Right renal cortex interstitium (tissue), 3 donors: ENCODE measurements at places on chromosomes 5 and 9.
A peak's percentile ranks its signal among the peaks of the same experiment; 100 is the strongest.

DNA sequence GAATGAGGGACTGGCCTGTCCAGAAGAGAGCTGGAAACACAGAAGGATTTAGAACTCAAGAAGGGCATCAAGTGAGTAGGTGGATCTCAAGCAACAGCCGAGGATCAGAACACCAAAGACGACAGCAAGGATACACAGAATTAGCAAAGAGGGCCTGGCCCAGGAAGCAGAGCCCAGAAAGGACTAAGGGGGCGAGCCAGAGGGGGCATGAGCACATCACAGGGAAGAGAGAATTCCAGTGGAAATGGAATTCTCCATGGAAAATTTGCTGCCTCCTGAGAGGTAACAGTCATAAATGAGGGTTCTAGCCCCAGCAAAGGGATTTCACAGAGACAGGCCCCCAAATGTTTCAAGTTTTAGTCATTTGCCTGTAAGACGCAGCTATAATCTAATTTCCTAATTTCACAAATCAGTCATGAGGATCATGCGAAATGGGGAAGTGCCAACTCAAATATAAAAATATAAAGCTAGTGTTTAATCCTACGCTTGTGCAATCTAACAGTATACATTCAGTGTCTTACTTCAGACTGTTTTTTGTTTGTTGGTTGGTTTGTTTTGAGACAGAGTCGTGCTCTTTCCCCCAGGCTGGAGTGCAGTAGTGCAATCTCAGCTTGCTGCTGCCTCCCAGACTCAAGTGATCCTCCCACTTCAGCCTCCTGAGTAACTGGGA lies 46.7 kb downstream of the FNBP1 start:
- no peak for DNase-seq

GRCh38 chr9:42388146-42388690 lies 204.8 kb downstream of the SPATA31A6 start:
- no peak for DNase-seq

GRCh38 chr9:128504485-128505413 lies at the start of gene GLE1:
Gene GLE1 (plus strand): TSS chr9:128504719. CDS start chr9:128504806, 87 bp downstream.
- peak; percentile 84 for DNase-seq

GRCh38 chr9:82105729-82106128 lies 117.2 kb downstream of the SPATA31D1 start:
- no peak for DNase-seq

DNA sequence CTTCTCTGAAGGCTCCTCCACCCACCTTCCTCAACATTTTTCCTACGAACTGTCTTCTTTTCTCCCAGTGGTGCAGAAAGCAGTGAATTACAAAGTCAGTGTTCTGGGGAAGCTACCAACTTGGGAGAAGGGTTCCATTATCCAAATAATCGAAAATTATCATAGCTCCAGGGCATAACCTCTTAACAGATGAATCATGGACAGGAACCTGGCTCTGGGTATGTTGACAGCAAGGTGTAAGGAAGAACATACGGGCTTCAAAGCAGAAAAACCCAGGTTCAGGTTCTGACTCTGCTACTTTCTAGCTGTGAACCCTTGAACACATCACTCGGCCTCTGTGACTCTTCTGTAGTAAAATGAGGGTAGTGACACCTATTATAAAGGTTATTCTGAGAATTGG lies 351.3 kb downstream of the ENC1 start:
- no peak for DNase-seq

- no peak for DNase-seq
These were observed 483 bp downstream of the FBXL7 start for GRCh38 chr5:15500325-15501001.

- DNase-seq = no peak
These were observed 99.6 kb upstream of the PHYKPL start for GRCh38 chr5:178332210-178332641.

DNA sequence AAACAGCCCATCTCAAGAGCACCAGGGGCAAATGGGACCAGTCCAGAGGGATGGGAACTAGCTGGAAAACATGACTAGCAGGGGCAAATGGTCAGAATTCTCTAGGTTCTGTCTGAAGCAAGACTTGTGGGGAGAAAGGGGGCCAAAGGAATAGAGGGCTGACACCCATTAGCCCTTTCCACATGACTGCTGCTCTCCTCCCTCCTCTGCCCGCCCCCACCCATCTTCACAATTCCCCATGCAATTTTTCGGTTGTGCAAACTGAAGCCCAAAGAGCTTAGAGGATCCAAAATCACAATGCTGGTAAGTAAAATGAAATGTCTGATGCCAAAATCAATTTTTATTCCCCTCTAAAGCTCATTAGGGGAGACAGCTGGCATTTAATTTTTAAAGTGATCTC lies 207.1 kb downstream of the DCP2 start:
- DNase-seq = no peak

DNA sequence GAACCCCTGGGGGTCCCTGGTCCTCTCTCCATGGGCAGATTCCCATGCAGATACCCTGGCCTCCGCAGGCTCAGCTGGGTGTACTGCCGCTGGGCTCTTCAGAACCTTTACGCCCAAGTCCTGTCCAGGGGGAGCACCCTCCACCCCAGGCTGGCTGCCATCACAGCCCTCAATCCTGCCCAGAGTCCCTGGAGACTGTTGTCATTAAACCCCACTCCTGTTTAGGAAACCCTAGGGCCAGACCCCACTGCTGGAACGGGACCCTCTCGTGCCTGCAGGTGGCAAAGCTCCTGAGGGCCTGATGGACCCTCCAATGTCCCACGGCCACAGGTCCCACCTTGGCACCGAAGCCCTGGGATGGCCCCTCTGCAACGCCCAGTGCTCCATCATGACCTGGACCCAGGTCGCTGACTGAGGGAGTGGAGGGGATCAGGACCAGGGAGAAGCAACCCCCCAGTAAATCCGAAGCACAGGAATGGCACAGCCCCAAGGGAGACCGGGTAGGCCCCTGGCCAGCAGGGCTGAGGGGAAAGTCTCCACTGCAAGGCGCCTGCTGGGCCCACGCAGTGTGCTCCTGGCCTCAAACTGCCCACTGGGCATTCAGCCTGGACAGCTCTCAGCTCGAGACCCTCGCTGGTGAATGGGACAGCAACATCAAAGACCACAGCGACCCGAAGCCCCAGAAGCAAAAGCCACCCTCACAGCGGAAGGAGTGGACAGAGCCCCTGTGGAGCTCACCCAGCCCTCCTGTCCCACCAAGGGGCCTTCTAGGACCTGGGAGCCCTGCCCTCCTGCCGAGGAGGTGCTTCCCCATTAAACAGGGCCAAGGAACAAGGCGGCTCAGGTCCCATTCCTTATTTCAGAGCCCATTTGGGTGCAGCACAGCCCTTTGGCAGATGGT lies 8.3 kb downstream of the ZDHHC11B start:
- no peak for DNase-seq

DNA sequence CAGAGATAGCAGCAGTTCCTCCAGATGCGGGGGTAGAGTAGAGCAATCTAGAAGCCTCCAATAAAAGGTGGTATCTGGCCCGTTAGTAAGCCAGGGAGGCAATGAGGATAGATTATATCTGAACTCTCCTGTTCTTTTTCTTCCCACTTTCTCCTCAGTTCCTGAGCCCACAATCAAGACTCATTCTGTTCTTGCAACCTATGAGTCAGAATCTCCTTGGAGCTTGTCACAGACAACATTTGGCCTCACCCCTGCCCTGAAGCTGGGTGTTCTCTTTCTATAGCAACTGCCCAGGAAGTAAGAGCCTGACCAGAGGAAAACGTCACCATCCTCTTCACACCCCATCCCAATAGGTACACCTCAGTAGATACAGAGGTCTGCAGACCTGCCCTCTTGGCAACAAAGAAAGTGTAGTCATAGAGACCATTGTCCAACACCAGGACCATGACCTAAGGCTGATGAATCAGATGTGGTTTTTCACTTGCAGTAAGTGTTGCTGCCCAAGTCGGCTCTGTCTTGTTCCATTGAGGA lies 76.3 kb upstream of the PCA3 start:
- no peak for DNase-seq

GRCh38 chr9:34437006-34437925 lies 21.1 kb downstream of the FAM219A start:
- DNase-seq = no peak

GRCh38 chr5:122401976-122402725 lies 90.1 kb downstream of the SNCAIP start:
- no peak for DNase-seq

GRCh38 chr5:142669477-142669876 lies 16.4 kb downstream of the FGF1 start:
- no peak for DNase-seq

- no peak for DNase-seq
These were observed 14.2 kb upstream of the AHRR start for GRCh38 chr5:307306-307705.

DNA sequence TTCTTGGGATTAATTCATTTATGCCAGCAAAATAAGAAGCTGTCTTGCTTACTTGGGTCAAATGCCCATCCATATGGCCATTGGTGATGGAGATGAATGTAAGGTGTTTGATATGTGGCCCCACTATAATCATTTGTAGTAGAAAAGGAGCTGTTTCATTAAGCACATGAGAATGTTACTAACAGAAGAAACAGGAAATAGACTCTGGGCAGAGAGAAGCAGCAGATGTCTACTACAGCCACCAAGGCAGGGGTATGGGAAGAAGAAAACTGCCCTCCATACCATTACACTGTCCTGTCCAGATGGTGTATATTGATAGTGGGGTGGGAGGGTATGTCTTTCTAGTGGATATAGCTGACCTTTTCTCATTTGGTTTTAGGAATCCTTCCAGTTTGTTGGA lies 386.6 kb upstream of the CLINT1 start:
- DNase-seq = no peak

GRCh38 chr5:111517853-111518501 lies 5.6 kb upstream of the STARD4 start:
- no peak for DNase-seq

DNA sequence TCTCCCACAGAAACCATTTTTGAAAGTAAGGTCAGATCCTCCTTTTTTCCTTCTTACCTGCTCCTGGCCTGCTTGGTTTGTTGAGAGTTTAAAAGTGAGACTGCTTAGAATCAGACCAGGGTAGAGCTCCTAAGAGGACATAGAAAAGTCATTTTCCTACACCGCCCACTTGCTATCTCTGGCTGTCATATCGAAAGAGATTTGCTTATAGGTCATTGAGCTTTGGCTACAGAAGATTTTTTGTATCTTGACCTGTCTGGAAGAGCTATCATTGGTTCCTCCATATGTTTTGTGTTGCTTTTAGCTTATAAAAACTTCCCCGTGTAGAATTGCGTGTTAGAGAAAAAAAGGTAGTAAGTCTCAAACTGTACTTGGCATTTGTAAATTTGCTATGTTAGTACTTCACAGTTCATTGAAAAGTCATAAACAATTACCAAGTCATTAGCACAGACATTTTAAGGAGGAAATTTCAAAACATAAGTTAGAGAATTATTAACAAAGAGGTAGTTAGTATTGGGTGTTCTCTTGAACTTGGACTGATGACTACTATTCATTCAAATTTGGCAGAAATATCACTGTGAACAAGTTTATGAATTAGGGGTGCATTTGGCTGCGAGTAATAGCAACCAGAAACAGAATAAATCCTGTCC lies 96.6 kb downstream of the MAN2A1 start:
- DNase-seq = no peak

DNA sequence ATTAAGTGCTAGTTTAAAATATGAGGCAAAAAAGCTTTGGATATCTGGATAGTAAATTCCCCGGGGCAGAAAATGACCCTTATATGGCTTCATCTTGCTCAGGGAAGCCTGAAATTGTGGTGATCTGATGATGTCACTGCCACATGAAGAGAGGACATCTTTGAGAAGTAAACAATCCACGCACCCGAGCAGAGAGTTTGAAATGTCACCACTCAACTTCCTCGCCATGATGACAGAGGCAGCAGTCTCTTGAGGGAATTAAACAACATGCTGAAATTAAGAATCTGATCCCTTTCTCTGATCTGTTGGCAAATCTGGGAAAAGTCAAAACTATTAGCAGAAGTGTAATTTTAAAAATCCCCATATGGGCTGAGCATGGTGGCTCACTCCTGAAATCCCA lies 110.0 kb downstream of the TLE1 start:
- DNase-seq = no peak

DNA sequence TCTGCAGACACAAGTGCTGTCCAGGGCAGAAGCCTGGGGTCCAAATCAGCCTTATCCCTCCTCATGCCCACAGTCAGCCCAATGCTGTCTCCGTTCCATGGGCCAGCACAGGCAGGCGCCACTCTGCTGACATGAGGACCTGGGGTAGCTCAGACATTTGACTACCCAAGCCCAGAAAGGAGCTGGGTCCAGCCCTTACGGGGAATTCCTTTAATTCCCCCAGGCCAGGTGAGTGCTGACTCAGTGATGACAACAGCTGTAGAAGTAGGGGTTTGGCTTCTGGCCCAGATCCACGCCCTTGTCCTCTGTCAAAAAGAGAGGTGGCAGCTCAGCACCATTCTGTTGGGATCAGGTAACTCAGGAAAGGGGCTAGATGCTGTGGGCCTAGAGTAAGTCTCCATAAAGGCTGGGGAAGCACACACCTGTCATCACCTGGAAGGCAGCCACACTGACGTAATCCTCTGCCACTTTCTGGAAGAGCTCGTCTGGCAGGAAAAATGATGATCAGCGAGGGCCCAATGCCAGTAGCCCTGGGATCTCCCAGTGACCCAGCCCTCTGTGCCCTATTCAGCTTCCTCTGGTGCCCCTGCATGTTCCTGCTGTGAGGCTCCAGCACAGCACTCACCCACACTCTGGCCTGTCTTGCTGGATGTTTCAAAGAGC lies 1.9 kb downstream of the RAB24 start:
- DNase-seq = no peak

GRCh38 chr5:110854200-110854599 lies 115.4 kb downstream of the SLC25A46 start:
- DNase-seq = no peak

GRCh38 chr5:134600600-134600999 lies 32.0 kb downstream of the SAR1B start:
- no peak for DNase-seq

DNA sequence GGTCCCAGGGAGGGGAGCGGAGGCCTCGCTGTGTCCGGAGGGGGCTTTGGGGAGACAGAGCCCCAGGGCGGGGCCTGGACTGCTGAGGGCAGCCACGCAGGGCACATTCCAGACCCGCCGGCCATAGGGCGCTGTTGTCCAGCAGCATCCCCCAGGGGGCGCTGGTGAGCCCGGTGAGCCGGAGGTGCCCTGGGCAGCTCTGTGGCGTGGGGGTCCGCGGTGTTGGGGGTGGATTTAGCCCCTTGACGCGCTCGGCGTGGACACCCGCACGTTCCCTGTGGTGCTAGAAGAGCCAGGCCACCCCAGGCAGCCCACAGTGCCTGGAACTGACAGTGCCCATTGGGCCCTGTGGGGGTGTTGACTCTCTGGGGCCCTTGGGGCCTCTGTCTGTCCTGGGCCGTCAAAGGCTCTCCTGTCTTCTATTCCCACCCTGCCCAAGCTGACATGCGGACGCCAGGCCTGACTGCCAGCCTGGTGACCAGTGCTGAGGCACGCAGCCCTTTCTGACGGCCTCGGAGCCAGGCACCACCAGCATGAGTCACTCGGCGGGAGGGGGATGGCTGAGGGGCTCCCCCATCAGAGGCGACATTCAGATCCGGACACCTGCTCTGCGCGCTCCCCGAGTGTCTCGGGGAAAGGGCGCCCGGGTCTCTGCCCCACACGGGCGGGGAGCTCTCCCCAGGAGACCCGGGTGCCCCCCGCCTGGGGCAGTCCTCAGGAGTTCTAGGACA lies 23.9 kb downstream of the TPPP start:
- DNase-seq = no peak

- DNase-seq = no peak
These were observed 28.3 kb downstream of the JAK2 start for GRCh38 chr9:5013374-5013773.

GRCh38 chr9:136013524-136014034 lies 52.4 kb upstream of the UBAC1 start:
- no peak for DNase-seq

GRCh38 chr5:79285285-79285684 lies 49.4 kb downstream of the JMY start:
- DNase-seq = no peak
